Astrocyte of the spinal cord (primary cell): ENCODE measurements at places on chromosomes 3 and 15.

DNA sequence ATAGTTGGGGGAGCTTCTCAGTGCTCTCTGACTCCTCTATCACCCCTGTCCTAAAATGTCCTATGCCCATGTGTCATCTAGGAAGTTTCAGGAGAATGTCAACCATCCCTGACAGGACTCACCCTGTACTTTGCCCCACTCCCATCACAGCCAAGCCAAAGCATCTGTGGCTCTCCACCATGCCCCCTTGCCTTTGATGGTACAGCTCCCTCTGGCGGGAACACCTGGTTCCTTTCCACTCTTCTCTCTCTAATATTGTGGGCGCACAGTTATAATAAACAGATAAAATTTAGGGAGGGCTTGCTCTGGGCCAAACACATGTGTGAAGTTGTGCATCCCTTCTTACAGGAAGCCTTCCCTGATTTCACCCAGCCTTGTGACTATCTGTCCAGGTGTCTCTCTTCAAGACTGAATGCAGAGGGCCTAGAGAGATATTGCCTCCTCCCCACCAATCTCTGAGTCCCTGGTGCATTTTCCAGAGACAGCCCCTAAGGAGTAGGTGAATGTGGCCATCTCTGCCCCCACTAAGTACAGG is 62.8 kb downstream of the ISG20 start:
- no peak for DNase-seq

DNA sequence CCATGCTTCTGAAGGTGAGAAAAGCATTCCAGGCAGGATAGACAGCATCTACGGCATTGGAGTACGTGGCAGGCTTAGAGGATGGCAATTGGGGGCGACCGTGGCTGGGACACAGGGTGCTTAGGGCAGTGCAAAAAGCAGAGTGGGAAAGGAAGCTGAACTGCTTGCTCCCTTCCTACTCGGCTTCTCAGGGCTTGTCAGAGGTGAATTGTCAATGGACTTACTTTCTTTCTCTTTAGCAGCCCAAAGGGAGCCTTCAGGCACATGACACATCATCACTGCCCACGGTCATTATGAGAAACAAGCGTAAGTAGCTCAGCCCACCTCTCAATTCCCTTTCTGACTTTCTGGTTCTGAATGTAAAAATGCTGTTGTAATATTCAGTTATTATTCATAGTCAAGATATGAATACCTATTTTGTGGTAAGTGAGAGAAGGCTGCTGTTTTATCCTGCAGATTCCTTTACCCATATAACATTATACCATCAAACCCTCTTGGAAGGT is 84.3 kb downstream of the KLHL25 start:
- DNase-seq = no peak

- no peak for DNase-seq
Measured at GRCh38 chr15:59862191-59863155, 141.6 kb upstream of the FOXB1 start.

- no peak for DNase-seq
Measured at GRCh38 chr3:150345021-150345538, 63.0 kb upstream of the TSC22D2 start.

GRCh38 chr15:78211189-78211921 is 23.0 kb downstream of the ACSBG1 start:
- DNase-seq = no peak

DNA sequence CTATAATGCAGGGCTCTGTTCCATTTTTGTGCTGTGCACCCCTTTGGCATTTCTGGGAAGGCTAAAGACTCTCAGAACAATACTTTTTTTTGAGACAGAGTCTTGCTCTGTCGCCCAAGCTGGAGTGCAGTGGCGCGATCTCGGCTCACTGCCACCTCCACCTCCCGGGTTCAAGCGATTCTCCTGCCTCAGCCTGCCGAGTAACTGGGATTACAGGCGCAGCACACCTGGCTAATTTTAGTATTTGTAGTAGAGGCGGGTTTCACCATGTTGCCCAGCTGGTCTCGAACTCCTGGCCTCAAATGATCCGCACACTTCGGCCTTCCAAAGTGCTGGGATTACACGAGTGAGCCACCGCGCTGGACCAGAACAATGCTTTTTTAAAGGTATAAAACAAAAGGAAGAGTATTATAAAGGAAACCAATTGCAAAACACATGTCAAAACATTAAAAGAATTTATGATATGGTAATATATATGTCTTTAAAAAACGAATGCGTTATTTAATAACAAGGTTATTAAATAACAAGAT is 999 bp downstream of the SQOR start:
- no peak for DNase-seq

GRCh38 chr3:183818706-183819624 is 6.4 kb downstream of the MAP6D1 start:
- DNase-seq = no peak

DNA sequence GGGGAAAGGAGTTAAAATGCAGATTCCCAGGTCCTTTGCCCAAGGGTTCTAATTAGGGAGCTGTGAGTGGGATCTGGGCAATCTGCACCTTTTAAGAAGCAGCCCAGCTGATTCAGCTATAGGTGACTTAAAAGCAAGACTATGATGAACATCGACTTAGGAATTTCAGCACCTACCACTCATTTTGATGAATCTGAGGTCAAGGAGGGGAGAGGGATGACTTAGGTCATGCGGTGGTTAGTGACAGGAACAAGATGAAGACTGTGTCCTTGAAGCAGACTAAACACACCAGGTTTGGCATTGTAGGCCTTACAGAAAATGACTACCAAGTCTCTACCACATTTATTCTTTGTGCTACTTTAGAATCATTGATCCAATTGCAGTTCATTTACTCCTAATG is 196.3 kb downstream of the DTWD1 start:
- no peak for DNase-seq

GRCh38 chr3:120203016-120203415 is 82.0 kb downstream of the GPR156 start:
- DNase-seq = peak; percentile 62

GRCh38 chr3:37218206-37218605 is 43.8 kb upstream of the LRRFIP2 start:
- DNase-seq = no peak

DNA sequence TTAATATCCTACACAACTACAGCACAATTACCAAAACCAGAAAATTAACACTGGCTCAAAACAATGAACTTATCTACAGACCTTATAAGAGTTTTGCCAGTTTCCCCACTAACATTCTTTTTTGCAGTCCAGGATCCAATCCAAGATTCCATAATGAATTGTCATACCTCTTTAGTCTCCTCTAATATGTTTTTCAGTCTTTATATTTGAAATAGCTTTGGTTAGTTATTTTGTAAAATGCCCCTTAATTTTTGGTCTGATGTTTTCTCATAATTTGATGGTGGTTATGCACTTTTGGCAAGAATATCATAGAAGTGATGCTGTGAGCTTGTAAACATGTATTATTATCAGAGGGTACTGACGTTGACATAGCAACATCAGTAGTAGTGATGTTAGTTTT is 124.3 kb downstream of the ISL2 start:
- peak; percentile 53 for DNase-seq

DNA sequence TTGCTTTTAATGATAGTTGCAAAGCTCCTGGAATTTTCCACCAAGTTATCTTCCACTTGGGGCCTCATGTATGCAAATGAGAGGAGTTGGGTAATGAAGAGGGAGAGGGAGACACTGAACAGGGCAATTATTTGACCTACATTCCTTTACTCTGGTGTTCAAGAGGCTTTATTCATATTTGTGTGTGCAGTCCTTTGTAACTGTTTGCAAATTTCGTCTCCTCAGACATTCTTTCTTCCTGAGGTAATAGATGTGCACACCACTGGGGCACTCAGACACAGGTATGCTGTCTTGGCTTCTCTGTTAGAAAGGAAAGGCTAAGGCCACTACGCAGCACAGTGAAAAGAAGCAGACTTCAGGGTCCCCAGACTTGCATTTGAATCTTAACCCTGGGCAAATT is 189.7 kb upstream of the IL12A start:
- peak; percentile 70 for DNase-seq

GRCh38 chr15:25785641-25786025 is 77.5 kb downstream of the ATP10A start:
- no peak for DNase-seq

DNA sequence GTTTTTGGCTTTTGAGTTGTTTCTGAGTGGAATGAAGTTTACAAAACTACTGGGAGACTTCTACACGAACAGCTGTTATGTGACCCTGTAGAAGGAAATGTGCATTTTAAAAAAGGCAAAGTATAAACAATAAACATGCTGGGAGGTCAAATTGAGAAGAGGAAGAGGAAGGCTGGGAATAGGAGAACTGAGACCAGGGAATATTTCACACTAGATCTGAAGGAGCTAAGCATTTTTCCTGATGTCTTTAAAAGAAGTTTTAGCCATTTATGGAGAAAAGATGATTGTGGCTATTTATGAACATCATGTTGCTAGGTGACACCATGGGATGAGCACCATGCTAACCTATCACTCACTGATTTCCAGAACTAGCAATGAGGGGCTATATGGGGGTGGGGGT is 76.3 kb upstream of the FAM98B start:
- no peak for DNase-seq

DNA sequence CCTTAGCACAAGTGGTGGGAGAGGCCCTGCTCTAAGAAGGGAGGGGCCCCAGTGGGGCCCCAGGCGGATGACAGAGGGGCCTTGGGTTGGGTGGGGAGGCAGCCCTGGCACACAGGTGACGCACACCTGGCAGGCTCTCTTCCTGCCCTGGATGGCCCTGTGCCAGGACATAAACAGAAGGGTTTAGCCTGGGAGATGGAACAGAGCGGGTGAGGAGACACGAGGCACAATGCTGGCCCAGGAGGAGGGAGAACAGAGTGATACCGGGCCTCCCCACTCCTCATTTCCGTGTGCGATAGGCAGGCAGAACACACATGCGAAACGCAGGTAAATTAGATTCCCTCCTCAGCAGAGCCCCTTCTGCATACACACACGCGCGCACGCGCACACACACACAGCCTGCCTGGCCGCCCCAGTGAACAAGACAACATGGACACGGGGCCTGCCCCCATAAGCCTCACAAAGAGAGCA is 39.8 kb downstream of the IDH2 start:
- DNase-seq = no peak

- peak; percentile 17 for DNase-seq
Measured at GRCh38 chr3:141552440-141552991, 65.7 kb downstream of the RASA2 start.

- no peak for DNase-seq
Measured at GRCh38 chr3:16258866-16259265, 5.9 kb downstream of the DPH3 start.

- no peak for DNase-seq
Measured at GRCh38 chr3:132394320-132394719, 23.0 kb upstream of the DNAJC13 start.

DNA sequence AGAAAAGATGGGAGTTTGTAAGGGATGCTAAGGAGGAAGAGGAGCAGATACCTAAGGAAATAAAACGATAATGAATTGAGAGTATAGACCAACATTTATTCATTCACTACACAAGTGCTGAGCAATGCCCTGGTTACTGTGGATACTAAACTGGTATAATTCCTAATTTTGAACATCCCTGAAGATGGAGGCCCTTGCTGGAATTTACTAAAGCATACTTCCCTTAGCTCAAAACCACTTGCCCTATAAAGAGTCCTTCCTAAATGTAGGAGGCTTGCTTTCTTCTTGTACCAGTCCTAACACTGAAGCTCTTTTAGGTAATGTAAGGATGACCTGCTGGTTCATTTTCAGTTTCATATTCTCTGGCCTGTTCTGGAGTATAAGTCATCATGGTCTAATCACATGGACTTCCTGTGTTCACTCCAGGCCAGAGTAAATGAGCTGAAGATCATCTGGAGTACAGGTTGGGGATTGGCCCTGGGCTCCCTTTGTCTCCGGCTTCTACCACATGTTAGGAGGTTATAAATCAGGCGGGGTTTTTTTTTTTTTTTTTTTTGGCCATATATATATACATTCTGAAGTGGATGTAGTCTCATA is 40.1 kb upstream of the MTMR10 start:
- peak; percentile 55 for DNase-seq

DNA sequence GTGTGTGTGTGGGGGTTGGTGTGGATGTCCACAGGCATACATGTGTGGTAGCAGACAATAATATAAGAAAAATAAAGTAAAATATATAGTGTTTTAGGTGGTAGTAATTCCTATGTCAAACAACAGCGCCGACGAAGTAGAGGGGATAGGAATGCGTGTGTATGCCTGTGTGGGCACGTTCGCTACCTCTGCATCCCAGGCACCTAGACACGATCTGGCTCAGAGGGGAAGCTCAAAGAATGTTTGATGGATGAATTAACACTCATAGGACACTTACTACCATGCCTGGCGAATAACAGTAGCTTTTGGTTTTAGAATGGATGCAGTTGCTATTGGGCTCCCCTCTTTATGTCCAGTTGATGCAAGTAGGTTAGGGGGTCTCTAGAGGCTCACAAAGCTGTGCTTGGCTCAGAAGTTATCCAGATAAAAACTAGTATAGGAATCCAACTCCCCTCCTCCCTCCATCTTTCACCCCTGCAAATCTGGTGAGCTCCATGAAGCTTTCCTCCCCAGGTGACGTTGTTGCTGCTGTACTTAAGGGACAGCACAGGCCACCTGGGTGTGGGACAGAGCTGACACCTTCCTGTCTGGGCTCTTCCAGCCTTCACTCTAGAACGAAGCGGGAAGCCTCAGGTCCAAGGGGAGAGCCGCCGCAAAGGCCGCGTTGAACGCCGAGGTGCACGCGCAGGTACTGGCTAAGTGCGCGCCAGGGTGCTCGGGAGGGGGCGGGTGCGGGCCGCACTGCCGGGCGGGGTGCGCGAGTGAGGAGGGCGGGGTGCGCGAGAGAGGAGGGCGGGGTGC is 192.6 kb upstream of the LYSMD4 start:
- DNase-seq = no peak

DNA sequence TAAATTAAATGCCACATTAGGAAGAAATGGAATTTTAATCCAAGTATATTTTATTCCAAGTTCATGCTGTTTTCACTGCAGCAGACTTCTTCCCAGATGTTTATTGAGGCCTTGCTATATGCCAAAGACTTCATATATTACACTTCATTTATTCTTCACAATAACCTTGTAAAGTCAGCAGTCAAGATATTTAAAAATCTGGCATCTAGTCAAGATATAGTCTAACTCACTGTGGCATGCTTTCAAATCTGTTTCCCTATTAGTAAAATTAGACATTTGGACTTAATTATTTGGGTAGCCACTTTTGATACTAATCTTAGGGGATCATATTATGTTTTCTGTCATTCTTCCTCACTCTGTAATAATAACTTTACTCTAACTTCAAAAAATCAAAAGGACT is 81.5 kb upstream of the VGLL3 start:
- no peak for DNase-seq

- no peak for DNase-seq
Measured at GRCh38 chr3:81585937-81586336, 175.5 kb downstream of the GBE1 start.
